ENCODE measurements at places on chromosomes 13 and 19.

DNA sequence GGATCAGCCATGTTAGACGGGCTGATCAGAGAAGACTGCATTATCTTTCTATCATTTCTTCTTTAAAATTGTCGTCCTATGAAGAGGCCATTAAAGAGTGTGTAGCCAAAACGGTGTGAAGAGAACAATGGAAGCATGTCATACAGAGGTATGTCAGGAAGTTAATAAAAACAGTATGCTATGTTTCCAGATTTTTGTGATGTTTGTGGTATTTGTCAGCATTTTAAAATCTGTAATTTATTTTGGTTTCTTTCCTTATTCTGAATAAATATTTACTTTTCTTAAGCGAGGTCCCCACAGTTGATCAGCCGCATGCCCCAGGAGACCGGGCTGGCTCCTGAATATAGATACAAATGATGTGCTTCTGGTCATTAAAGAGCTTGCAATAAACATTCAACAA, 142.9 kb upstream of the SERP2 start:
- no peak for DNase-seq

DNA sequence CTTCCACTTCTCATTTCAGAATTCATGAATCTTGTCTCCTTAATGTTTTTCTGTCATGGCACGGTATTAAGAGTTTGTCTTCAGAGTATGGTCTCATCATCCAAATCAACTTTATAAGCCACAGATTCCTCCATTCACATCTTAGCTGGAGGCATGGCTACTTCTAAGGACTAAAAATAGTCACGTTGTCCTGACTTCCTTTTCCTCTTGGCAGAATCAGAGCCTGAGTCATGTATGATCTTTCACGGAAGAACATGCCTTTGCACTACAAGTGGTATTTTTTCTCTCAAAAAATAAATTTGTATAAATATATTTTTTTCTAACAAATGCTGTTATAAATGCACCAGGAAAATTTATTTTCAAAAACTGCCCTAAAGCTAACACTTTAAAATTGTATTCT, 71.4 kb downstream of the ALOX5AP start:
- DNase-seq, result no peak

GRCh38 chr13:21101865-21102576, 40.6 kb upstream of the LATS2 start:
- no peak for DNase-seq

DNA sequence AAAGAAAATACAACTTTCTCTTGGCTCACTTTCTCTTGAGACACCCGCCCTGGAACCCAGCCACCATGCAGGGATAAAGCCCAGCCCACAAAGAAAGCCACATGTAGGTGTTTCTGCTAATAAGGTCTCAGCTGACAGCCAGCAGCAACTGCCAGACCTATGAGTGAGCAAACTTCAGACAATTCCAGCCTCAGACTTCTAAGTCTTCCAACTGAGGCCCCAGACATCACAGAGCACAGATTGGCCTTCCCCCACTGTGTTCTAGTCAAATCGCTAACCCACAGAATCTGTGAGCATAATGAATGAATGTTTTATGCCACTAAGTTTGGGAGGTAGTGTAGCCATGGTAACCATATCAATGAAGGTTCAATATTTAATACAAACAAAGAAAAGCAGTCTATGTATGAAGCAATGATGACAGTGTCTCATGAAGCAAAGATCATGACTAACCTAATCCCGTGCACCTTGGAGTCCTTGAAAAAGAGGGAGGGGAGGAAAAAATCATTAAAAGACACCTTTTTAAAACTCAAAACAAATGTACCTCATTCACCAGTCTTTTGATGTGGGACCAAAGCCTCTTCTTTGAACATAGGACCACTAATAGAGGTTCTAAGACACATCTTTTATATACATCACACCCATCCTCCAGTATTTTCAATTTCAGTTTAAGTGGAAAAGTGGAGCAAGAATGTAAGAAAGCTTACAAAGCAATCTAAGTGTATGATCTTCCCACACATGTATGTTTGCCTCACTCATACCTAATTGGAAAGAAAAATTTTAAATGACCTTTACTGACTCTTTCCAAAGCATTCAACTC, 6.2 kb downstream of the MRPS31 start:
- DNase-seq, result no peak

DNA sequence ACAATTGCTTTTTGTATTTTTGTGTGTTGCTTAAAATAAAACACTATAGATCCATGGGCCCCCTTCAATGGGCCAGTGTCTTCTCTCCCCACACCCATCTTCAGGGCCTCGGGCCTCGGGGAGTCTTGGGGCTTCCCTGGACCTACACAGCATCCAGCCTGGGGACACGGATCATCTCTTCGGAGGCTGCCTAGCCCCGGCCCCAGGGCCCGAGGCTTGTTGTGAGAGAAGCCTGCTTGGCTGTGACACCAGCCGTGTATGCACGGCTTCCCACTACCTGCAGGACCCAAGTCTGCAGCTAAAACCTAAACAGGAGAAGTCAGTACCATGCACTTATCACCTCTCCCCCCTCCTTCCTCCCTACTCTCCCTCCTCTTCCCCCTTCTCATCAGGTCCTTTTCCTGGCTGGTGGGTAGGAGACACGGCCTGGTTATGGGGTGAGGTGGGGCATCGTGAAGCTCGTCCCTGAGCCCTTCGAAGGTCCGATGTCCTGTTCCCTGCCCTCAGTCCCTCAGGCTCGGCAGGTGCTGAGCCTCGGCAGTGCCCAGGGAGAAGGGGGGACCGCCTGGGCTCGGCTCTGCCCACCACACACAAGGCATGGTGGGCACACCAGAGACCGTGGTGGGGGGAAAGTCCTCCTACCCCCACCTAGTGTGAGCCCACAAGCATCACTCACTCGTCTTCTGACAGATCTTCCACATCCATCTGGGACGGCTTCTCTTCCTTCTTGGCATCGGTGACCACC, 9.5 kb downstream of the C13orf46 start:
- DNase-seq, result no peak
